ENCODE measurements at places on chromosomes 5 and 9.

GRCh38 chr5:36441280-36441679 lies 139.6 kb upstream of the RANBP3L start:
- DNase-seq = no peak

GRCh38 chr5:16529306-16529705 lies 63.7 kb upstream of the ZNF622 start:
- DNase-seq = no peak

DNA sequence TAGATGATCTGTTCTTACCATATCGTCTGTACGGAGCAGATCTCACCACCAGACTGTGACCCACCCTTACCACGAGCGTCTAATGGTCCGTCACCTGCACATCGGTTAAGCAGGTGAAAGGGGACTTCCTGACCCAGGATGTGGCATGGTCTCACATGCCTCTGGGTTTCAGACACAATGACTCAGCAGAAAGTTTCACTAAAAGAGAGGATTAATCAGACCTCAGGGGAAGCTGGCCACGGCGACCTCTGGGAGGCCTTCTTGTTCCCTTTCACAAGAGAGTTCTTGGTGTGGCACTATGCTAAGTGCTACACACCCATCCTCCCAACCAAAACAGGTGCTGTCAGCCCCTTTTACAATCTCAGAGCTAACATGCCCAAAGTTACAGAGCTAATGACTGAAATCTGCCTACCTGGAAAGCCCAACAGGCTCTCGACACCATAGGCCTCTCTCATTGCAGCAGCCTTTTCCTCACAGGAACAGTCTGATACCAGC lies 41.6 kb downstream of the ADAMTS12 start:
- DNase-seq = peak; percentile 67

GRCh38 chr9:89419978-89420394 lies 77.9 kb downstream of the SEMA4D start:
- DNase-seq = no peak

- no peak for DNase-seq
These were observed 112.4 kb downstream of the INVS start for GRCh38 chr9:100211476-100211875.

DNA sequence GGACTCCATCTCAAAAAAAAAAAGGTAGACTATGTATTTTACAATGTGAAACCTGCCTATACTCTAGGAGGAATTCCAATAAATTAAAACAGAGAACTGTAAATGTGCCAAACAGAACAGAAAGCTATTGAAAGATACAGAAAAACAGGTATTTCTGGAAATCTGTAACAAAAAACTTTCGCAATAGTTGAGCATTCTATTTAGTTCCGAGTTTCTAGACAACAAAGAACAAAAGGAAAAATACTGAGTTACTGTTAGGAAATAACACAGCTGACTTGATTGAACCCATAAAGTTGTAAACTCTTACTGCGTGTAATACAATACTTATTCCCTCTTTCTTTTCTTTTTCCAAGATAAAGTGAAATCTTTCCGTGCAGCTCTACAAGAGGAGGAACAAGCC lies 18.6 kb downstream of the DIMT1 start:
- DNase-seq = no peak

- no peak for DNase-seq
These were observed 21.0 kb upstream of the SCGB3A2 start for GRCh38 chr5:147857302-147858129.

DNA sequence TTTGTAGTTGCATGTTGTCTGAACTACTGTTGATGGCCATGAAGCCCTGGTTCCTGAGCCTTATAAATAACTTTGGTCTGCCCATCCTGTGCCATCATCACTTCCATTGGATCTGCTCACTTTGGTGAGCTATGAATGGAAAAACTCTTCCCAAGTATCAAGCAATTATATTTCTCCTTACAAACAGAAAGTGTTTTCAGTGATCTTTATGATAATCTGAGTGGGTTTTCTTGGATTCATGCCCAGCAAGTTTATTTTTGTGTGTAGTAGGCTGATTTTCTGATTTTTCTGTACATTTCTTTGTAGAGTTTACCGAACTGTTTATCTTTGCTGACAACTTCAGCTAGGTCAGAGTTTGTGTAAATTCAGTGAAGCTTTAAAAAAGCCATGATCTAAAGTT lies 31.0 kb downstream of the CAMK4 start:
- DNase-seq = no peak

- no peak for DNase-seq
These were observed 1.7 kb downstream of the FBP2 start for GRCh38 chr9:94591876-94592275.

DNA sequence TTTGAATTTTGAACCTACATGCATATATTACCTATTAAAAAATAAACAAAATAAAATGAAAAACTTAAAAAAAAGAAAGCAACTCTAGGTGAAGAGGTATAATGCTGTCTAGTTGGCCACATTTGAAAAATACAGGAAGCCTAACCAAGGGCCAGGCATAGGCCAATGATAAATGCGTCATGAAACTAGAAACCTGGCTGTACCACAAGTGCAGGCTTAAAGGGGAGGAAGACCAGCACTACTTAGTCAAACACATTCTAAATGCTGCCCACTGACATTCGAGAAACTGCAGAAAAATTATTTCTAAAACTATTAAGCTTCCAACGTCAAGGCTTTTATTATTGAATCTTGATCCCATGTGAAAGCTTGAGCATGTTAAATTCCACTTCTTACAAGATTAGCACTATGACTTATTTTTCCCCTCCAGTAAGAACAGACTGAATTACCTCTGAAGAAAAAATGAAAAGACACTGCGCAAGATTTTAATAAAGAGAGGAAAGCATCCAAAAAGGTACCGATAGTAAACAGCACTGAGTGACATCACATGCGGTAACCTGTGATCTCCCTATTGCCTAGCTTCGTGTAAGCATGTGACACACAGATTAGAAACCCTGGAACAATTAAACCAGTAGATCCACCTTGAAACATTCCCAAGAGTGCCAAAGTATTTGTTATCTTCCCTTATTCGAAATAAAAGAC lies 16.2 kb downstream of the CDC14B start:
- no peak for DNase-seq

DNA sequence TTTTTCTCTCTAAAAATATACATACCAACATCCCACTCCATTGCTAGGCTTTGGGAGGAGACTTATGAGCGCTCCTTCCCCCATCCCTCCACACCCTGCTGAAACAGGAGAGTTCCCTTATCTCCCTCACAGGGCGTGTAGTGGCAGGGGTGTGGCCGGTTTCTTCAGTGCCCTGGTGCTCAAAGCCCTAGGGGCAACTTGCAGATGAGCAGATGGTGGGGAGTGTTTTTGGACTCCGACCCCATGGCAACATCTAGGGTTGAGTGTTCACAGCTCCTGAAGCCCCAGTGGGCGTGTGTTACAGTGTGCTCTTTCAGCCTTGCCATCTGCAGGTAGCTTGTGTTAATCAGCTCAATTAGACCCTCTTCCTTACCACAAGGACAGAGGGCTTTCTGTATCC lies 409.5 kb downstream of the MAT2B start:
- peak; percentile 57 for DNase-seq
